ENCODE measurements at places on chromosomes 16 and 17.

DNA sequence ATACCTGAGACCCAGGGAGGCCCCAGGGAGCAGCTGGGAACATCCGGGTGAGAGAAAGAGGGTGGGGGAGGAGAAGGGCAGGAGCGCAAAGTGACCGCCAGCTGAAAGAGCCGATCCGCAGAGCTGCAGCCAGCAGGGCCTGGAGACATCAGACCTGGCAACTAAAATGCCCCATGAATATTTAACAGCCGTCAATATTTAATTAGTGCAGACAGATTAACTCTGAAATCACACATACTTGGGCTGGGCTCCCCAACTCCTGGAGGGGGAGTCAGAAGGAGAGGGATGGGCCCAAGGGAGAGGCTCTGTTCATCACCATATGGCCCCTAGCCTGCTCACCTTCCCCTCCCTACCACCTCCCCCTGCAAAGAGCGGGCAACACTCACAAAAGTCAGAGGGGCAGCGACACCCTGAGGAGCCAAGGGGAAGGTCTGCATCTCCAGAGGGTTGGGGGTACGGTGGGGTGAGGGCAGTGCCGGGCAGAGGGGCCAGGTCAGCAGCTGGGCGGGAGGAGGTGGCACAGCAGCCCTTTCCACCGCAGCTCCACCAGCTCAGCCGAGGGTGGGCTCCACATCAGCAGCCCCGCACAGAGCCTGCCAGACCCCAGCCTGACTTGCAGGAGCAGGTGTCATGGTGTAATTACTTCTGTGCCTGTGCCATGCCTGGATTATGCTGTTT is 61.9 kb upstream of the CCL1 start:
- no peak for DNase-seq

GRCh38 chr17:57048096-57048495 is 37.0 kb upstream of the AKAP1 start:
- DNase-seq, result no peak

- DNase-seq, result no peak
Measured at GRCh38 chr16:77599793-77600415, 122.4 kb upstream of the NUDT7 start.

- DNase-seq, result no peak
Measured at GRCh38 chr16:17768257-17768656, 297.5 kb upstream of the XYLT1 start.

DNA sequence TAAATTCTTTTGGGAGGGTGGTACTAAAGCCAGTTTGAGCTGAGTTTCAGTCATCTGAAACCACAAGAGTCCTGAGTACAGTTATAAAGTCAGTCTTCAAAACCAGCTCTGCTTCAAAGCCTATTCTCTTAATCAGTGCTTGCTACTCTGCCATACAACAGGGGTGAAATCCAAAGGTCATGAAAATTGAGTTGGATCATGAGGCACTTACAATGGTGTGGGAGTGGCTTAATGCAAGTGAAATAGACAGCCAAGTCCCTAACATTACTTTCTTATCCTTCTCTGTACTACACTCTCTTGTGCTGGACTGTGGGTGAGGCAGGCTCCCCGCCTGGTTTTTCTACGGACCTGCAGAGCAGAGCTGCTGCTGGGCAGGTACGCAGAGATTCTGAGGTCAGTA is 12.4 kb downstream of the CBLN1 start:
- no peak for DNase-seq
